ENCODE measurements at places on chromosomes 3 and 15.

- DNase-seq = no peak
Observed at GRCh38 chr3:124926426-124927101, 8.0 kb downstream of the MUC13 start.

- no peak for DNase-seq
Observed at GRCh38 chr3:42680271-42680670, 5.1 kb upstream of the KLHL40 start.

DNA sequence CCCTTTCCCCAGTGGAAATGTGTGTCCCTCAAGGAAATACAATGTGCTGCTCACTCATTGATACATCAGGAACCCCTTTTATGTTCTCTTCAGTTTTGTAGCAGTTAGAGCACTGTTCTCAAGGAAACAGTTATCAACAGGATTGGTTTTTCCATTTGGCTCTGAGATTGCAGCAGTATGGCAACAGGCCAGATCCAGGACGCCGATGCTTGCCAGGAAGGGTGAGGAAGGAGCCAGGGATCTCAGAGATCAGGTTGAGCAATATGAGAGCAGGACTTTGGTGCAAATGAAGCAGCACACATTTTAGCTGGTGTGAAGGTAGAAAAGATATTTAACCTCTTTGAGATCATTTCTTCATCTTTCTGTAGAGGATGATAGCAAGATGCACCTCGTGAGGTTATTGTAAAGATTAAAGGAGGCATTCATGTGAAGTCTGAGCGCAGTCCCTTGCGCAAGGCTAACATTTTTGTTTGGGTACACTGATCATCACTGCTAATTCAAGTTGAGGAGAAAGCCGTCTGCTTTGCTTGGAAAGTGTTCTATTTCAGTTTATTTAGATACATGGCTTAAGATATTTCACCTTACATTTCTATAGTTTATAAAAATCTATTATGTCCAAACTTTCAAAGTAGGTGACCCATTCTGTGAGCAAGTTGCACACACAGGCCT is 68.5 kb downstream of the KCNH8 start:
- DNase-seq = no peak

DNA sequence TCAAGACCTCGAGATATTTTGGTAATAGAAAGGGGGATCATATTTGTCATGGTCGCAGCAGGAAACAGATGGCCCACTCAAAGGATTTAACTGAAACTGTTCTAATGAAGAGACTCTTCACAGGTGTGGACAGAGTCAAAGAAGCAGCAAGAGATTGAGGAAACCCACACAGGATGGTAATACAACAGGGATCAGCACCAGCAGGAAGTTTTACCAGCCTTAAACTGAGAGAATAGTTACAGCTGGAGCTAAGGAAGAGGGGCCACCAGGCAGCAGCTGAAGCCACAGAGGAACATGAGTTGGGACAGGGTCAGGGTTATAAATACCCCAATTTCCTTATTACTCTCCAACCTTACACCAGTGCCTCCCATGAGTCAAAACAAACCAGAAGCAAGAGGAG is 131.8 kb upstream of the UBE2E2 start:
- DNase-seq = no peak

DNA sequence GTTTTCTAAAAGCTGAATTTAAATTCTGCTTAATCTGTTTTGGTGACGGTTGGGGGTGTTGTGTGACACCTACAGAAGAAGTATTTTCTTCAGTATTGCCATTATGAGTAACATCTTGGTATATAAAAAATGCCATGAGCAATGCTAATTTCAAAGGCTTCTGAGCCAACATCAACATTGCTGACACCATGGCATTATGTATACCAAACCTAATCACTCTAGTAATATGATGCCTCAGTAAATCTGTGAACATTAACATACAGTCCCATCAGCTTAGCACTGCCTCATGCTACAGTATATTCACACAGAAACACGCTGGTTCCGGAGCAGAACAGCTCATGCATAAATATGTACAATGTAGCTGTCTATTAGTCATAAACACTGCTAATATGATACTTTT is 75.8 kb downstream of the ZPLD1 start:
- DNase-seq = no peak

- DNase-seq = no peak
Observed at GRCh38 chr3:4718179-4718736, 225.1 kb downstream of the ITPR1 start.

GRCh38 chr3:112089956-112090886 is 4.0 kb downstream of the C3orf52 start:
- DNase-seq = no peak

GRCh38 chr15:32646291-32646690 is 4.8 kb downstream of the SCG5 start:
- DNase-seq = no peak

- peak; percentile 4 for DNase-seq
Observed at GRCh38 chr15:92277776-92278175, 115.9 kb upstream of the ST8SIA2 start.

- no peak for DNase-seq
Observed at GRCh38 chr3:153829606-153830170, 291.5 kb upstream of the ARHGEF26 start.

- DNase-seq = no peak
Observed at GRCh38 chr3:107987036-107987939, 103.5 kb downstream of the CD47 start.

DNA sequence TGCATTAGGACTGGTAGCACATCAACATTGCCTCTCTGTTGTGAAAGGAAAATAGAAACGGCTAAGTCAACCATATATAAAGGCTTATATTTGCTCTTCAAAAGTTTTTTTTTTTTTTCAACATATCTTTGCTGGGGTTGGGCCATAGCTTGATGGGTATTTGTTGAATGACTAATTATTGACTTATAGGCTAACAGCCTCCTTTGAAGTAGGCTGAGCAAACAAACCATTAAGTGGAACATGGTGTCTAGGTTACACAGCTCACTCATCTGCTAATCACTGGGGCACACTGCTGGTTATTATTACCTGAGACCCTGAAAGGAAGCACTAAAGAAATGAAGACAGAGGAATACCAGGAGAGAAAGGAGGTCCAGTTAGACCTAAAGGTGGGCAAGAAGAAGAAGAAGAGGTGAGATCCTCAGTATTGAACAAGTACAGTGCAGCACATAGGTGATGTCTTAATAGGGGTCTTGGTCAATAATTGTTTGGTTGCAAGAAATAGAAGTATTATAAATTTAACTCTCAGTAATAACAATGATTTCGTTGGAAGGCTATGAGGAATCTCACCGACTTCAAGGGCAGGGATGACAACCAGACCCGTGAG is 139.4 kb downstream of the RPLP1 start:
- no peak for DNase-seq

GRCh38 chr3:162400697-162401096 is 904.1 kb downstream of the OTOL1 start:
- DNase-seq = no peak

- DNase-seq = no peak
Observed at GRCh38 chr3:110932567-110932966, 139.0 kb upstream of the NECTIN3 start.

- DNase-seq = no peak
Observed at GRCh38 chr15:41116962-41117252, 827 bp upstream of the INO80 start.

GRCh38 chr15:78018445-78018844 is 59.1 kb downstream of the TBC1D2B start:
- DNase-seq = no peak

GRCh38 chr3:32076566-32076965 is 29.9 kb upstream of the GPD1L start:
- no peak for DNase-seq

- no peak for DNase-seq
Observed at GRCh38 chr15:56732135-56732885, 999 bp downstream of the ZNF280D start.

GRCh38 chr3:13148561-13149329 is 75.5 kb upstream of the IQSEC1 start:
- no peak for DNase-seq

DNA sequence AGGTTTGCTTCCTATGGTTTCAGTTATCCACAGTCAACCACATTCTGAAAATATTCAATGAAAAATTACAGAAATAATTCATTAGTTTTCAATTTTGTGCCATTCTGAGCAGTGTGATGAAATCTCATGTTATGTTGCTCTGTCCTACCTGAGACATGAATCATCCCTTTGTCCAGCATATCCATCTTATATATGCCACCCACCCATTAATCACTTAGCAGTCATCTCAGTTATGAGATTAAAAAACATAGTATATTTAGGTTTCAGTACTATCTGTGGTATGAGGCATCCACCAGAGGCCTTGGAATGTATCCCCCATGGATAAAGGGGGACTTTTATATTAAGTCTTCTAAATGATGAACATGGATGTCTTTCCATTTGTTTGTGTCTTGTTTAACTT is 64.7 kb upstream of the PROK2 start:
- DNase-seq = no peak

- no peak for DNase-seq
Observed at GRCh38 chr3:5264093-5264600, 76.6 kb downstream of the EDEM1 start.

DNA sequence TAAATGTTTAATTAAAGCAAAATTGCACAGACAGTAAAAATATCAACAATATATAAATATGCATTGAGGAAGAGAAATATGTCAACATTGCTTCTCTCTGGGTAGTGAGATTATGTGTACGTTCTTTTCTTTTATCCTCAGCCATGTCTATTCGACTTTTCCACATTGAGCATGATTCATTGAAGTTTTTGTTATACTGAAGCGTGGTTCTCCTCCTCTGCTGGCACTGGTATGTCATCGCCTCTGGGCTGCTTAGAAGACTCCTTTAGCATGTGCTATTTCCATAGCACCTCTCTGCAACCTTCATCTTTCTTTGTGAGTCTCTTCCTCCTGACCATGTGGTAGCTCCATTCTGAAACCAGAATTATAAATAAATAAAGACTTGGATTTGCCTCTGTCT is 65.8 kb upstream of the AKAP13 start:
- no peak for DNase-seq

DNA sequence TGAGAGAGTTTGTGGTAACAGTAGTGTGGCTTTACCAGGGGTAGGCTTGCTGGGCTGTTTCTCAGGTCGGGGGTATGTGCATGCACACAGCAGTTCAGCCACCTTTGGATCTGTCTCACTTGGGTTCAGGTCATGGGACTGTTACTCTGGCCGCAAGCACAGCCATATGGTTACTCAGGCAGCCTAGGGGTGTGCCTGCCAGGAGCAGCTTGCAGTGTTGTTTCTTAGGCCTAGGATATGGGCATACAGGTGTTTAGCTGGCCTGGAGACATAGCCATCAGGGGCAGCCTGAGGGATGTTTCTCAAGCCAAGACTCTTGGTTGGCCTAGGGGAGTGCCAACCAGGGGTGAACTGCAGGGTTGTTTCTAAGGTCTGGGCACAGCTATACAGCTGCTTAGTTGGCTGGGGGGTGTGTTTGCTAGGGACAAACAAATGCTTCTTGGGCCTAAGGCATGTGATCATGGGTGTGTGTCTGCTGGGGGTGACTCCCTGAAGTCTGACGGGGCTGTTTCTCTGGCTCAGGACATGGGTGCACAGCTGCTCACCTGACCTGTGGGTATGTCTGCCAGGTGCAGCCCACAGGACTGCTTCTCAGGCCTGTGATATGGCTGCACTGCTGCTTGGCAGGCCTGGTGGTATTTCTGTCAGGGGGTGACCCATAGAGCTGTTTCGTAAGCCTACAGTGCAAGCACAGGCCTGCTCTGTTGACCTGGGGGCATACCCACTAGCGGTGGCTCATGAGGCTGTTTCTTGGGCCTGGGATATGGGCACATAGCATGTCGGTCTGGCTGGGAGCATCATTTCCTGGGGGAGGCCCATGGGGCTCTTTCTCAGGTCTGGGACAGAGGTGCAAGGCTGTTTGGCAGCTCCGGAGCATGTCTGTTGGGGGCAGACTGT is 168.0 kb upstream of the THRB start:
- DNase-seq = no peak

- no peak for DNase-seq
Observed at GRCh38 chr3:179743913-179744312, 91.1 kb downstream of the USP13 start.

DNA sequence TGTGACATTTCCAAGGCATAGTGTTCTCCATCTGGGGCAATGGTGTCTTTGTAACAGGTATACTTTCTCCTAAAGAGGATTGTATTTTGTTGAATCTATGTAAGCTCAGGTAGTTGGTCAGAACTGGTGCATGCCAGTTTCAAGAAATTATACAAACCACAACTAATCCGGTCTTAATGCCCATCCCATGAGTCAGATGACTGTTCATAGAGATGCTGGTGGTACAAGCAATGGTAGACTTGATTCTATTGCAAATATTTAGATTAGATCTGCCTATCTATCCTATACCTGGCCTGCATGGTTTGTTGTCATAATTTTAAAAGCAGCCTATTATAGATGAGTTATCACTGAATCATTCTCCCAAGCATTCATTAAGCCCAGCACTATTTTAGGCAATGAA is 43.5 kb downstream of the ATP13A5 start:
- DNase-seq = no peak

- DNase-seq = no peak
Observed at GRCh38 chr15:77516786-77517185, 96.1 kb downstream of the HMG20A start.

- no peak for DNase-seq
Observed at GRCh38 chr15:60221356-60221755, 176.4 kb downstream of the ANXA2 start.

GRCh38 chr3:13018561-13019242 is 54.5 kb downstream of the IQSEC1 start:
- no peak for DNase-seq

GRCh38 chr3:62011666-62012065 is 361.7 kb downstream of the FEZF2 start:
- DNase-seq = no peak

GRCh38 chr3:9007213-9007612 is 43.9 kb upstream of the RAD18 start:
- no peak for DNase-seq

GRCh38 chr15:52714968-52715367 is 35.8 kb upstream of the ATOSA start:
- DNase-seq = no peak

- DNase-seq = no peak
Observed at GRCh38 chr3:124935794-124936542, 1.4 kb upstream of the MUC13 start.

GRCh38 chr3:169581633-169582032 is 81.9 kb downstream of the MECOM start:
- no peak for DNase-seq

- no peak for DNase-seq
Observed at GRCh38 chr3:58874248-58874741, 175.5 kb downstream of the CFAP20DC start.

DNA sequence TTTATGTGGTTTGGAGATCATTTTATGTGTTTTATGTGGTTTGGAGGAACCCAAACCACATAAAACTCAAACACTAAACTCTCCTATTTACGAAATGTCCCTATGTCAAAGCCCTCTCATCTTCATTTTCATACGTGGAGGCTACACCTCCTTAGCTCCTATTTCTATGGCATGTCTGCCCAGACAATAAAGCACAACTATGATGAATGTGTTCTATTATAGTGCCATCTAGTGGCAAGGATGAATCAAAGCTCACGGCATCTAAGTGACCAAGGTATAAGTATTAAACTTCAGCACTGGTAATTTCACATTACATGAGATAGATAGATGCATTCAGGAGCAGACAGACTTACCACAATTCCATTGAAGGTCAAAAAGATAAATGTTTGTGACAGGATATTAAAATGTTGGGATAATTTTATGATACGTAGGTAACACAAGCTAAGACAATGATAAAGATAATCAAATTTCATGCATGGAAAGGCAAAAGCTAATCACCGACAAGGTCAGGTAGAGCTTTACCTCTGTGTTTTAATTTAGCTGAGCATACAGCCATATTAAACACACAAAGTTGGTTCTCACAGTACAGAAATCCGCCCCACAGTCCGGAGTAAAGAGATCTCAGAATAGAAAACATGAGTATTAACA is 130.6 kb upstream of the FHIT start:
- no peak for DNase-seq
